ENCODE measurements at places on chromosomes 4 and X.
A peak's percentile ranks its signal among the peaks of the same experiment; 100 is the strongest.

- DNase-seq = no peak
Measured at GRCh38 chr4:52852711-52853110, 9.4 kb upstream of the RASL11B start.

- no peak for DNase-seq
Measured at GRCh38 chr4:124427095-124427767, 285.3 kb downstream of the ANKRD50 start.

GRCh38 chr4:170230242-170230641 is 140.5 kb upstream of the AADAT start:
- DNase-seq = no peak

DNA sequence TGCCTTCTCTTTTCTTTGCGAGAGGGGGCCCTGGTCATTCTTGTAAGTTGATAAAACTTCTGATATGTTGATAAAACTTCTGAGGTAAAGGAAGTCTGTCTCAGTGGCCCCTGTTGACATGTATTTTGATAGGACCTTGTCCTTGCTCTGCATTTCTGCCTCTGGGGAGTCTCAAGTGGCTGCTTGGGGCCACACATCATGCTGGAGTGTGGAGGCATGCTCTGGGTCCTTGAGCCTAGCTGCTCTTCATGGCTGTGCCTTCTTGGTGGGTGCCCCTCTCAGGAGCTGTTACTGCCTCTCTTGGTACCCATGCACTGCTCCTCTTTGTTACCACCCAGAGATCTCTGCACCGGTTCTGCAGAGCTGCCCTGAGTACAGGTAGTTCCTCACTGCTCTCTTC is 14.2 kb downstream of the NSD2 start:
- DNase-seq = no peak

GRCh38 chr4:7358100-7358735 is 76.5 kb downstream of the PSAPL1 start:
- peak; percentile 70 for DNase-seq

GRCh38 chr4:170884969-170885570 is 795.3 kb upstream of the AADAT start:
- no peak for DNase-seq

DNA sequence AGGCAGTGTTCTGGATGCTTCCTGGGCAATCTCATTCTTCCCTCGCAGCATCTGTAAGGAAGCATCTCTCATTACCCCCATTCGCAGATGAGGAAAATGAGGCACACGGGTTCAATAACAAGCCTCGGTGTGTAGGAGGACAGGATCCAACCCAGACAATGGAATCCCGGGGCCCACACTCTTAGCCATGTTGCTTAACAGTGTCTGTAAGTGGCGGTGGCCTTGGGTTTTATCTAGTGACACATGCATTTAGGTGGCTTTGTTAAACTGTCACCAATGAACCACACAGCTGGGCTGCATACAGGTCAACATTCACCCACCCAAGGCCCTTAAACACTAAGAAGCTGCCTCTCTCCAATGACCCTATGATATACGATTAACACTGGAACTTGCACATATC is 22.6 kb downstream of the RELL1 start:
- no peak for DNase-seq

DNA sequence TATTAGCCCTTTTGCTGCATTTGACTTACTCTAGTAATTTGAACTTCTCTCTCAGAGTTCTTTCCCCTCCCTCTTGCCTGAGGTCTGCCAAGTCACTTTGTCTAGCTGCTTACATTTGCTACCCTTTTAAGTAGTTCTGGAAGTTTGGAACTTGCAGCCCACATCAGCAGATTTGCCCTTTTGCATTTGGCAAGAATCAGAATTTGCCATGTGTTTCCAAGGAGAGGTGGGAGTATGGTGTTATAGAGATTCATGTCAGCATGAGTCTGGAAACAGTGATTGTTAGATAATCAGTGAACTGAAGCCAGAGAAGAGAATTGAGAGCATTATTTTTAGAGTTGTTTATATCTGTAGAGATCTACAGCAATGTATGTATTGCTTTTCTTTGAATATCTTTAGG is 52.1 kb downstream of the KLHL34 start:
- DNase-seq = no peak

GRCh38 chr4:113442826-113443225 is 318.7 kb downstream of the CAMK2D start:
- no peak for DNase-seq

DNA sequence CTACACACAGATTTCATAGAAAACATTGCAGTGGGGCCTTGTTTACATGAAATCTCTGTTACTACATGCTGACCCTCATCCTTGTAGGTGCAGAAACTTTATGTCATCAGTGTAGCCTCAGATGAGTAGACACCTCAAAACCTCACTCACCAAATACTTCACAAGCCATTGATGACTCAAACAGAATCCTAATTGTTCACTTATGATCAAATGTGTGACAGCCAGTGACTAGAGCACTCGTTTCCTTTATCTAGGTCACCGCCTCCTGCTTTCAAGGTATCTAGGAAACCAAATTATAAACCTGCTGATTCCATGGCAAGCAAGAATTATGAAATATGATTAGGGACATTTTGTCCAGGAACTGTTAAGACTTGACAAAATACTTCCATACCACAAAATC is 255.8 kb upstream of the GPRIN3 start:
- DNase-seq = no peak

DNA sequence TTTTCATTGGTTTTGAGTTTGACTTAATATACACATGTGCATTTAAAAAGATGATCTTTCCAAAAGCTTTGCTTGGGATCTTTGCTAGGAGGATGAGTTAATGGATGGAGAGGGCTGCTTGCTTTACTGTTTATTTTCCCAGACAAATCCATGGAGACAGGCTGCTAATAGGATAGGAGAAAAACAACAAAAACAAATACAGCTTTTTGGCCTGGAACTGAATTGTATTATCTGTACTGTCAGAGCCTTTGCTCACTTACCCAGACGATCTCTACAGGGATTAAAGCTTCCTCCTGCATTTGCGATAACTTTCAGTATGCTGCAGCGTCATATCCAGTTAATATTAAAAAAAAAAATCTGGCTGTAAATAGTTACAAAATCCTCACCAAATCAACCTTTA is 190.8 kb upstream of the NUDT6 start:
- DNase-seq = no peak

- no peak for DNase-seq
Measured at GRCh38 chr4:98232202-98232601, 29.0 kb upstream of the RAP1GDS1 start.

GRCh38 chr4:152331042-152331441 is 204.8 kb downstream of the FBXW7 start:
- DNase-seq = no peak

- no peak for DNase-seq
Measured at GRCh38 chr4:87688316-87688715, 38.2 kb downstream of the DMP1 start.

DNA sequence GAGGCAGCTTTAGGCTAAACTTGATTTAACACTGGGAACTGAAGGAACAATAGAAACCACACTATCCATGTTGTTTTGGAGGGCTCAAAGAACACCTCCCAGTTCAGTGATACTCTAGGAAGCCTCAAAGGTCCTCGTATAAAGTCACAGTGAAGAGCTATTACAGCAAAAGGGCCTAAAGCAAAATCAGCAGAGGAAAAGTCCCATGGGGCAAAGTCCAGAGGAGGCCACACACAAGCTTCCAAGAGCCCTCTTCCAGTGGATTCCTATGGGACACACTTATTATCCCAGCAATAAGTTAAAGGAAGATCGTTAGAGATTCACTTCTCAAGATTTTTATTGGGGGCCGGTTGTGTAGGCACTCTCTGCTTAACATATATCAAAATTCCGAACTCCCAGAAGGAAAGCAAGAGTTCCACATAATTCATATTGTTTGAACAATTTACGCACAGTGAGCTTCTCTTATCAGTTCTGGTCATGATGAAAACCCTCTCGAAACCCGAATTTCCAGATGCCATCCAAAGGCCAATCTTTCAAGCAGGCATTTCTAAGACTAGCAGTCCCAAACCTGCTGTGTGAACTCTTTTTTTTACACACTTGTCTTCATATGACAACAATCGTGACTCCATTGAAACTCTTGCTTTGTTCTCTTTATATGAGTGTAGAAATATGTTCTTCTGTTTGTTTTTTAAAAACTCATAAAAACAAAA is 53.7 kb downstream of the ANXA5 start:
- DNase-seq = no peak

DNA sequence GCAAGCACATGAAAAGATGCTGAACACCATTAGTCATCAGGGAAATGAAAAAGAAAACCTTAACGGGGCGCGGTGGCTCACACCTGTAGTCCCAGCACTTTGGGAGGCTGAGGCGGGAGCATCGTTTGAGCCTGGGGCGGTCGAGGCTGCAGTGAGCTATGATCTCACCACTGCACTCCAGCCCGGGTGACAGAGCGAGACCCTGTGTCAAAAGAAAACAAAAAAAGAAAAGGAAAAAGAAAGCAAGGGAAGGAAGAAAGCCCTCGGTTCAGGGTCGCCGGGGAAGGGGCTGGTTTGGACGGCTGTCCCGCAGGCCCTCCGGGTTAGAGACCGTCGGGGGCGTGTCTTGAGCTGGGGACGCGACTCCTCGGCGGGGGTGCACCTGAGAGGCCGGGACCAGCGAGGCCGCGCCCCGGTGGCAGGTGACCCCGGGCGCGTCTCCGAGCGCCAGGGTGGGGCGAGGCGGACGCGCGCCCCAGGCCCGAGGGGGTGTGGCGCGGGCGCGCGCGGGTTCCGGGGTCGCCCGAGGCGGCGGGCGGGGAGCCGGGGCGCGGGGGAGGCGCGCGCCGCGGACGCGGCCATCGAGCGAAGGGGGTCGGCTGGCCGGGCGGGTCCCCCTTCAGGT is 478 bp upstream of the PLXNA3 start:
- no peak for DNase-seq

- DNase-seq = peak; percentile 67
Measured at GRCh38 chr4:14096396-14096965, 469.0 kb upstream of the BOD1L1 start.

DNA sequence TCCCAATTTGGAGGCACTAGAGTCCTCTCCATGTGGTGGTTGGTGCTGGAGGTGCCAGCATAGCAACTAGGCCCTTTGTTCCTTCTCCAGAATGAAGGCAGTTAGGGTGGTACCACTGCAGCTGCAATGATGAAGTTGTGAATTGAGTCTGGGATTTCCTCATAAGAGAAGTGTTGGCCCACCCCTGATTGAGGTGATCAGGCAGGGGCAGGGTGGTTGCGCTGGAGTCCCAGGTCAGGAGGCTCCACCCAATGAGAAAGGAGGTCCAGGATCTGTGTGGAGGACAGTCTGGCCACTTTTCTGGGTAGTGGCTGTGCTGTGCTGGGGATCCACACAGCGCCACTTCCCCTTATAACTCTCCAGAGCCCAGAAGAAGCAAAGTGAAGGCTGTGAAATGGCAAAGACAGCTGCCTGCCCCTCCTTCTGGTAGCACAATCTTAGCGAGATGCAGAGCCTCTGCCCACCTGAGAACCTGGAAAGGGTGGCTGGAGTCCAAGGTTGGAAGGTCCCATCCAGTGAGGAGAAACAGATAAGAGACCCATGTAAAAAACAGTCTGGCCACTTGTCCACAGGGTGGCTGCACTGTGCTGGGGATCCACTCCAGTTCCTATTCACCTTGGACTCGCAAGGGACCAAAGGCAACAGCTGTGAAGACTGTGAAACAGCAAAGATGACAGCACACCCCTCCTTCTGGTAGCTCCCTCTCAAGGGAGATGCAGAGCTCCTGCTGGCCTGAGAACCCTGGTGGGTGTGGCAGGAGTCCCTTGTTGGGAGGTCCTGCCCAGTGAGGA is 124.6 kb downstream of the RRAGB start:
- no peak for DNase-seq

DNA sequence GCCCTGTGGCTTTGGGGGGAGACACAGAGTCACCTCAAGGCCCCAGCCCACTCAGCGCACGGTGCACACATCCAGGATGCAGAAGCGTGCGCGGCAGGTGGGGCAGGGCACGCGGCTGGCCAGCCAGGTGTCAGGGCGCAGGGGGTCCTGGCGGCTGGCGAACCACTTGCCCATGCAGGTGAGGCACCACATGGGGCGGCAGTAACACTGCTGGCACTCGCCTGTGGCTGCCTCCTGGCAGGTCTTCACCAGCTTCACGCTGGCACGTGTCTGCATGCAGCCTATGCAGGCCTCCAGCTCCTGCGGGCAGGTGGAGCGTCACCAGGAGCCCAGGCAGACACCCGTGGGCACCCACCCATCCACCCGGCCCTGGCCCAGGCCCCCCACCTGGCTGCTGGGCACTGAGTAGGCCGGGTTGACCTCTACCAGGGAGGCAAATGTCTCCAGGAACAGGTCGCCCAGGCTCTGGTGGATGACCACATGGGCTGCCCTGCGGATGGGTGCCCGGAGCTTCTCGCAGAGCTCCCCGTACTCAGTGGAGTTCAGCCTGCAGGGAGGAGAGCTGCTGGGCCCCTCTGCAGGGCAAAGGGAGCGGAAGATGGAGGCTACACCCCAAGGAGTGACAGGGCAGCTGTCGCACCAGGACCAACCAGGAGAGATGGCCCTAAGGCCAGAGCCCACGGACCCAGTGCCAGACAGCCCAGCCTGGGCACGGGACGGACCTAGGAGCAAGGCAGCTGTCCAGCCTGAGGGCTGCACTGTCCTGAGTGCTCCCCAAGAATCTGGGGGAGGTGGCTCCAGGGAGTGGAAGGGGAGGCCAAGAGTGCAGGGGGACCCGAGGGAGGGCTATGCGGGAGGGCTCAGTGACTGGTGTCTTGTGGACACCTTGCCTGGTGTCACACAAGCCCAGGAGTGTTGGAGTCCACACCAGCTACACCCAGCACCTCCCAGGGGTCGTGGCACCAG is 3.7 kb downstream of the TMEM129 start:
- DNase-seq = no peak

DNA sequence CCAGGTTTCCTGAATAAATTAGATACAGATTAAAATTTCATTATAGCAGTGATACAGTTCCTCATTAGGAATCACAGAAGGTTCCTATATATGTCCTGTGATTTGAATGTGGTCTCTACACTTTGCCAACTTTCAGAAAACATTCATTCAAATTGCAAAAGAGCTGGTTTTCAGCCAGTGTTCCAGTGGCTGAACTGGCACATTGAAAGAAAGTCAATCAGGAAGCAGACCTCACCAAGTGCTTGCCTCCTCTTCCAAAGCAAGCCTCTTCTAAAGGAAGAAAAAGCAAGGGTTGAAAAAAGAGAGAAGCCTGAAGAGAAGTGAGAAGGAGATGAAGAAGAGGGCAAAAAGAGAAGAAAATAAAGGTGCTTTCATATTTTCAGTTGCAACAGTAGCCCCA is 12.7 kb downstream of the KLHL34 start:
- DNase-seq = no peak

DNA sequence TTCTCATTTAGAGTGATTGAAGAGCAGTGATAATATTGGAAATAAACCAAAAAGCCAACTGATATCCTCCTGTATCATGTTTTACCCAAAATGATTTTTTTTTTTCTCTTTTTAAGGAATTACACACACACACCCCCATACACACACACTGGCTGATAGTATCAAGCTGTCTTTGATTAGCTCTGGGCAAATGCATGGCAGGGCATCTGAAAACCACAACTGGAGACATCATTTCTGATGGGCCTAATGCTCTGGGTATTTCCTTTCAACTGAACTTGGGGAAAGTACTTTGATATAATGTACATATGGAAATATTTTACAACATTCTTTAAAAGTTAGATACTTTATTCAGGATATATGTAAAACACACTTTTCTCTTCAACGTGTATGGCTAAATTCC is 14.2 kb upstream of the OSTC start:
- peak; percentile 32 for DNase-seq

Measured in fibroblast of the conjunctiva (primary cell).